Fibroblast of skin of right quadriceps (primary cell): ENCODE measurements at places on chromosomes 5 and 9.
A peak's percentile ranks its signal among the peaks of the same experiment; 100 is the strongest.

- DNase-seq: no peak
These were observed 1997.6 kb upstream of the WWC1 start for GRCh38 chr5:166293892-166294291.

DNA sequence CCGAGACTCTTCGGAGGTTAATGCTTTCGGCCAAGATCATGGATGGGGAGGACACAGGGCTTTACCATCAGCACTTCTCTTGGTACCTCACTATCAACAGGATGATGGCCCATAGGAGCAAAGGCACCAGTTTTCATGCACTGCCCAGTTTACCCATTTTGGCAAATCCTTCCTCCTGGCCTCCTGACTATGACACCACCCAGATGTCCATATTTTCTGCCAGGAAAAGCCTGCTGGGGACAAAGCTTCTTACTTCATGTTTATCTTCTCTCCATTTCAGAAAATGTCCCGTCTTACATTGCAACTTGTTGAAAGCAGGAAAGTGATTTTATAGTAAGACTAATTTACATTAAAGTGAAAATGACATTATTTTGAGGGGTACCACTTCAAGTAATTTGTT is 61.4 kb upstream of the GAS1 start:
- no peak for DNase-seq

DNA sequence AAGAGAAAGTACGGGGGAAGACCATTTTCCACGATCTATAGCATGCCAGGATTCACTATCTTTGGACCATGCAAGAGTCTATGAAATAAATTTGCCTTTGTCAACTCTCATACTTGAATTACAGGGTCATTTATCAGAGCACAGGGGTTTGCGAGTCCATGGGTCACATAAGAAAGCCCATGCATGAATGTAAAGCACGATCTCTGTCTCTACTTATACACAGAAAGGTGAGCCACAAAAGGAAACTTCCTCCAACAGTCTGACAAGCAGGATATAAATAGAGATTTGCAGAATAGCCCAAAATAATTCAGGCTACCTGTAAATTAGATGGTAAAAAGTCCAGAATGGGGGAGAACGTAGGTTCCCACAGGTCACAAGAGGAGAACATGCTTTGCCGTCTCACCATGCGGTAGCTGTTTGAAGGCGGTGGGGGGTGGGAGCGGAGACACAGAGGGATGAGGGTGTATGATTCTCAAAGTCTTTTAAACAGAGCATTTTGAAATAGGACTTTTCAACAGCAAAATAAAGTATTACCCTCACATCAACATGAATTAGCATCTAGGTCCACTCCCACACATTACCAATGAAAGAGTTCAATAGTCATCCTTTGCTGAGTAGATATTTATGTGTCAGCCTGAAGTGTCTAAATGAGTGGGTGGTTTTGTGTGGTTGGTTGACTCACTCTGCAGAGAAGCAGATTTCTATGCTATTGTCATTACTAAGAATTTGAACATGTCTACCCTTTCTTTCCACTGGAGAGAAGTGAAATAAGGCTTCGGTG is 279.7 kb downstream of the EBF1 start:
- DNase-seq: peak; percentile 88

GRCh38 chr9:70165006-70165602 is 93.7 kb upstream of the SMC5 start:
- peak; percentile 9 for DNase-seq

DNA sequence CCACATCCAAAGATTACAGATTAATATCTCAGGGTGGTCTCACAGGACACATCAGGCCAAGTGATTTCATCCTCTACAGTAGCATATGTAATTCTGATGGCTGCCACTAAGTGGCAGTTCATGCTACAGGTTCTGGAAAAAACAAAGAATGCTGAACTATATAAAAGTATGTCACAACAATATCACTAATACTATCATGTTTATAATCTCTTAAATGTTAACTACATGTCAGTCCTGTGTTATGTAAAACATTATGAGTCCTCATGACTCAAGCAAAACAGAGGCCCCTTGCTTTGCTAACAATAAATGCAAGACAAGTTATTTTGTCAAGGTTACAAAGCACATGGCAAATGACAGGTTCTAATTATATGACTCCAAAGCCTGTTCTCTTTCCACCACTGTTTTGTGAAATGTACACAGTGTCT is 233.2 kb downstream of the FBXL17 start:
- DNase-seq: peak; percentile 19

DNA sequence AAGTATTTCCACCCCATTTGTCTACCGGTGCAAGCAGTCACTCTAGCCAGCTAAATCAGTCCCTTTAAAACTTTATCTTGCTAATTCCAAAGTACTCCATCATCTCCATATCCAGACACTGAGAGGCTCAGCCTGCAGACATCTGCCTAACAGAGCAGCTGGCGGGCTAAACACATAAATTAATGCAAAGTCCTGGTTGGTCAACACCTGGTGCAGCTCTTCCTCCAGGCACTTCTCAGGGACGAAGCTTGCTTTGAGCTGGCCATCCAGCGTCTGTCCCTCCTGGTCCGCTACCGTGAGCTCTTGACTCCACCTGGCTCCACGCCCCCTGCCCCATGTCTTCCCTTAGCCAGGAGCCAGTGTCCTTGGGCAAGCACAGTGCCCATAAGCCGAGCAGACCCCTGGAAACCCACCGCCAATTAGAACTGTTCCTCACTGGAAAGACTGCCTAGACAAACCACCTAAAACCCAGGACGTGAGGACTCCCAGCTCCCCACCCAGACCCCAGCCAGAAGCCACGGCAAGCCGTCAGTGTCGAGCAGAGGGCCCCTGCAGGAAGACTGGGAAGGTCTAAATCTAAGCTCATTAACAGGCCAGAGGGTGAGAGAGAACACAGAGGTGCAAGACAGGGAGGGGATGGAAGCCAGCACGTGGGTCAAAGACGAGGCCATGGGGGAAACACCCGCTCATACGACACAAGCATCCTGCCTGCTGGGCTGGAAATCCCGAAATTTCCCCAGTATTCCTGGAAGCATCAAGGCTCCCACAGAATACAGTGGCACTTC is 120.0 kb downstream of the COL23A1 start:
- no peak for DNase-seq

DNA sequence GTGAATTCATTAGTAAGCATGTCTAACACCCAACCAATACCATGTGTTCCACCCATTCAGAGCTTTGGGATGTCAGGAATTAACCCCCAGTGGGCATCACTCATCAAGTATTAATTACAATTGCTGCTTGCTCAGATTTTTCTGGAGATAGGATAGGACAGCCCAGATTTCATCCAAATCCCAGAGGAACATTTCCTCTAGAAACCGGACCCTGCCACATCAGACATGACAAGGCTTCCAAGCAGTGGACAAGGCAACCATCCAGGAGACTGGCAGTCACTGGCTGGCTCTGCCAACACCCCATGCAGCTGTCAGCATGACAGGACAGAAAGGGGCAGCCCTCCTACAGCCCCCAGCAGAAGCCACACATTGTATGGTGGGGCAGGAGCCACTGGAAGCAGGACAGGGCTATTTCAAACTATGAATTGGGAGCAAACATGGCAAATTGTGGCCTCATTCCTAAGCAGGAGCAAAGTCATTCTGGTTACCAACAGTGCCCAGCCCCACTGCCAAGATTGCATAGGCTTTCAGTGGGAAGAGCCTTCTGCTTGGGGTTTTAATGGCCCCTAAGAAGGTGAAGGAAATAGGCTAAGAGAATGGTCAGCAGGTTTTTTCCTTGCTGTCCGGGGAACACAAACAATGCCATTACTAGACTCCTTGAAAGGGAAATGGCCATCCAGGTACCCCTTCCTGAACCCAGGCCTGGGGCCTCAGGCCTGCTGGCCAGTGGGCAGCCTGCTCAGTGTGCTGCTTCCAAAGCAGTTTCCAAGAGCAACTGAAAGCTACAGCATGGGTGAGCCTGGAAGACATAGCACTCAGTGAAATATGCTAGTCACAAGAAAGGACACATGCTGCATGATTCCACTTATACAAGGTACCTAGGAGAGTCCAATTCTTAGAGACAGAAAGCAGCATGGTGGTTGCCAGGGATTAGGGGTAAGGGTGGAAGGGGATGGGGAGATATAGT is 294.7 kb upstream of the SLC30A5 start:
- peak; percentile 84 for DNase-seq

DNA sequence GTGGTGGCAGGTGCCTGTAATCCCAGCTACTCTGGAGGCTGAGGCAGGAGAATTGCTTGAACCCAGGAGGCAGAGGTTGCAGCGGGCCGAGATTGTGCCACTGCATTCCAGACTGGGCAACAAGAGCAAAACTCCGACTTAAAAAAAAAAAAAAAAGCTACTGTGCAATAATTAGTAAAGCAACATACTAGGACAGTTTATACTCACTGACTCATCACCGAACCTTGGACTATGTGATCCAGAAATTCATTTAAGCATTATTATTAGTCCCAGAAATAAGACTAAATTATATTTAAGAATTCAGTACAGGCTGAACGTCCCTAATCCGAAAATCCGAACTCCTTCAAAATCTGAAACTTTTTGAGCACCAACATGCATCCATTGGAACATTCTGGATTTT is 37.8 kb downstream of the GOLPH3 start:
- DNase-seq: no peak

DNA sequence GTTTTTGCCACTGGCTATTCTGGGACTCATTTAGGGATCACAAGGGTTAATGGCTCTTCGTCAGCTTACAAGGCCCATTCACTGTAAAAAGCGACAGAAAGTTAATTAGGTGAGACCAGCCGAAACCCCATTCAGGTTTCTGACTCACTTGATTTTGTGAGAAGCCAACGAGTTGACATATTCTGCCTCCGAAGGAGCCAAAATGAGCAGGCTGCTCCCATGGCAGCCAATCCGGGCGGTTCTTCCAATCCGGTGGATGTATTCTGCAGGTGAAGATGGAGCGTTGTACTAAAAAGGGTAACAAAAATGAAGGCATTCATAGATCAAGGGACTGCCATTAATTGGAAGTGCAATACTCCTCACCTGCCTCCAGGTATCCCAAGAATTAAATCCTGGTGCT is 39.7 kb downstream of the DDX31 start:
- no peak for DNase-seq

DNA sequence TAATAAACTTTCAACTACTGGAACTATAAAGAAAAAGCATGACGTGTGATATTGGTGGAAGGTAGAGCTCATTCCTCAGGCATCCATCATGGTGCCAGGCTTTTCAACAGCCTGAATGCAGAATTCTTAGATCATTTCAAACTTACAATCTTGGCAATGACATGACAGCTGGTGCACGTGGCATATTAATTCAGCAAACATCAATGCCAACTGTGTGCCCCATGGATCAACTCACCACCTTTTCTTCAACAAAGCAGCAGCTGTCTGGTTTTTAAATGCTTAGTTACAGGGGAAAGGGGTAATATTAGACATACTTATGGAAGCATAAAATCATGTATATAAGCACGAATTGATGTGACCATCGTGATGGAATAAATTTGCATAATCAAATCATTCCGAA is 56.0 kb upstream of the OR13F1 start:
- no peak for DNase-seq

DNA sequence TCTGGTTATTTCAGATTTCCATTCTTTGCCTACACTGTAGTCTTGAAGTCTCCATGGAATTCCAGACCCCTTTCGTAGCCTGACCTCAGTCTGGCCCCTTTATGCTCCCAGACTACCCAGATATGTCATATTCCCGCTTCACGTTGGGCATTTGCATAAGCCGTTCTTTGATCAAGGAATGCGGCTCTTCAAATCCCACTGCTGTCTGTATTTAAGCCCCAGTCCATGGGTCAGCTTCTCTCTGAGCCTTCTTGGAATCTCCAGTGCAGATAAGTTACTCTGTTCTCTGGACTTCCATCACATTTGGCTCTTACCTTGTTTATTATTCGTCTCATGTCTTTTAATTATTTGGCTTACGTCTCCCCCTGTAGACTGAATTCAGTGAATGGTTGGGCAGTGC is 97.4 kb downstream of the PARP8 start:
- DNase-seq: no peak

- no peak for DNase-seq
These were observed 73.7 kb downstream of the PCDH1 start for GRCh38 chr5:141804475-141804874.

- DNase-seq: no peak
These were observed 43.0 kb downstream of the IL31RA start for GRCh38 chr5:55894135-55894534.

DNA sequence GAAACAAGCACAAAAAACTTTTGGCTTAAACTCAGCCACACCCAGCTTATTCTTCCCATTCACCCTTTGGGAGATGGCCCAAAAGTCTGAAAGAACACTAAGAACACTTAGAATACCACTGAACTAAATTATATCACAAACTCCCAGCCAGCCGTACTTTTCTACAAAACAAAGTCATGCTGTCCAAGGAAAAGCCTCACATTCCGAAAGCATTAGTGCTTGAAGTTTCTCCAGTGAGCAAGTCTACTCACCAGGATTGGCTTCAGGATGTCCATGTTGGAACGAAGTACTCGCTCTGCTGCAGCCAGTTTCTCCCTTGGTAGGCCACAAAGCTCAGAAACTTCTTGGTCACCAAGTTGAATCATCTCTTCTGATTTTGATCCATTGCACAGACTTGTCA is 69.7 kb downstream of the ABCA1 start:
- peak; percentile 67 for DNase-seq

DNA sequence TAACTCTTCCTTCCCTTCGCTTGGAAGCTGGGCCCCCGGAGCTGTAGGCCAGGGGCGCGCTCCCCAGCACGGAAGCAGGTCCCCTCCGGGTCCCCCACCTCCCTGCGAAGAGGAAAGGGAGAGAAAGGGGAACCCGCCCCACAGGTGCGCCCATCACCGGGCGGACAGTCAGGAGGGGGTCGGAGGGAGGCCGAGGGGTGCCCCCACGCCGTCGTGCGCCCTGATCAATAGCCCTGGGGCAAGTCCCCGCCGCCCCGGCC is 793 bp downstream of the AGPAT2 start:
- no peak for DNase-seq

- no peak for DNase-seq
These were observed 146.8 kb upstream of the TBC1D2 start for GRCh38 chr9:98402019-98402840.

- peak; percentile 86 for DNase-seq
These were observed 63.0 kb upstream of the BASP1 start for GRCh38 chr5:17154211-17154996.
